ENCODE measurements at places on chromosomes 11 and 22. TPM values are rescaled to one million over a fixed set of nuclear protein-coding genes. Genes with fewer than 3 reads are reported as not detected.

- no peak for DNase-seq
Observed at GRCh38 chr11:106121570-106122320, 44.3 kb downstream of the AASDHPPT start.

DNA sequence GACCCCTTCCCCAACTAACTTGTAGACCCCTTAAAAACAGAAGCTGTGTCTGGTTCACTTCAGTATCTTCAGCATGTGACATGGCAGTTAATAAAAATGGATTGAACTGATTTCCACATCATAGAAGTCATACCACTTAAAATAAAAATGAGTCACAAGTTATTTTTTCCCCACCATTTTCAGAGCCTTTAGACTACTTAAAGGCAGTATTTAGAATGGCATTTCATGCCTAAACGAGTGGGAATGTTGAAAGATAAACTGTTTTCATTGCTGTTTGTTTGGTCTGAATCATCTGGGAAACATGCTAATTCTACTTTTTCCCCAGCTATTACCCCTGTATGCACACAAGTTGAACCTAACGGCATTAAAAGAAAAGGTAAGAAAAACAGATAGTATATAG is 324.0 kb downstream of the RAB38 start:
- no peak for DNase-seq

DNA sequence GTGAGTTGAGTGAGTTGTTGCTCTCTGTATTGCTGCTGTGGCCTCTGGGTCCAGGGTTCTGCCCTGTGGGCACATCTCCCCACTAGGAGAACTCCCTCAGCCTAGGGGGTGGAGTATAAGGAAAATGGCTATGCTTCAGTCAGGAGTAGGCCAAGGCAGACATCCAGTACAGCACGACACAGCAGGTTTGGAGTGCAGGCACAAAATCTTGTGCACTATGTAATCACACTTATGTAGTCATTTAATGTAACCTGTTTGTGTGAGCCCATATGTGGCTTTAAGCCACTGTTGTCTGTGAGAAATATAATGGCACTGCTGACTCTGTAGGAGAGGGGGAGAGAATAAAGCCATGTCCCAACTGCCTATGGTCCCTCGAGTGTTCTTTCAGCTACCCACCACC is 90.1 kb downstream of the CCDC83 start:
- DNase-seq = no peak

GRCh38 chr11:2904153-2905052 is 18.8 kb upstream of the CDKN1C start:
- no peak for DNase-seq

DNA sequence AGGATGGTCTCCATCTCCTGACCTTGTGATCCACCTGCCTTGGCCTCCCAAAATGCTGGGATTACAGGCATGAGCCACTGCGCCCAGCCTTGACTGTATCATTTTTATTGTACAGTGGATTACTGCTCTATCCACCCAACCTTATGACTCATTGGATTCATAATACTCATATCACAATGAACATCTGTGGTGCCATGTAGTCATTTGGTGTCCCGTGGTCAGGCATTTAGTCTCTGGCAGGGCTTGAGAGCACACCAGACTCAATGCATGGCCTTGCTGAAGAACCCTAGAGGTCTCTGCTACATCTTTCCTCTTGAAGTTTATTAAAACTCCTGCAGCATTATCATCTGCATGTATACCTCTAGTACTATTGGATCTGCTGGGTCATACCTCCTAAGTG is 98.0 kb upstream of the LDLRAD3 start:
- no peak for DNase-seq

DNA sequence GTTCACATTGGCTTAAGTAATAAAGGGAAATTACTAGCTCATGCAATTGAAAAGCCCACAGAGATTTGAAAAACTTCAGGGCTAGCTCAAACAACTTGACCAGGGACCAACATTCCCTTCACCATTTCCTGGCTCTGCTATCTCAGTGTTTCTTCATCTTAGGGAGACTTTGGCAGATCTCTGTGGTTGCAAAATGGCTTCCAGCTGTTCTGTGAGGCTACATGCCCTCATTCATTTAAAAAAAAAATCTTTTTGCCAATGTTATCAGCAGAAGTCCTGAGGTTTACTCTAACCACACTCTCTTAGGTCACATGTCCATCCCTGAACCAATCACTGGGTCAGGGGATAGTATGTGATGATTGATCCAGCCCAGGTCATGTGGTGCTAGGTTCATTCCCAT is 13.9 kb upstream of the RASSF10 start:
- no peak for DNase-seq

DNA sequence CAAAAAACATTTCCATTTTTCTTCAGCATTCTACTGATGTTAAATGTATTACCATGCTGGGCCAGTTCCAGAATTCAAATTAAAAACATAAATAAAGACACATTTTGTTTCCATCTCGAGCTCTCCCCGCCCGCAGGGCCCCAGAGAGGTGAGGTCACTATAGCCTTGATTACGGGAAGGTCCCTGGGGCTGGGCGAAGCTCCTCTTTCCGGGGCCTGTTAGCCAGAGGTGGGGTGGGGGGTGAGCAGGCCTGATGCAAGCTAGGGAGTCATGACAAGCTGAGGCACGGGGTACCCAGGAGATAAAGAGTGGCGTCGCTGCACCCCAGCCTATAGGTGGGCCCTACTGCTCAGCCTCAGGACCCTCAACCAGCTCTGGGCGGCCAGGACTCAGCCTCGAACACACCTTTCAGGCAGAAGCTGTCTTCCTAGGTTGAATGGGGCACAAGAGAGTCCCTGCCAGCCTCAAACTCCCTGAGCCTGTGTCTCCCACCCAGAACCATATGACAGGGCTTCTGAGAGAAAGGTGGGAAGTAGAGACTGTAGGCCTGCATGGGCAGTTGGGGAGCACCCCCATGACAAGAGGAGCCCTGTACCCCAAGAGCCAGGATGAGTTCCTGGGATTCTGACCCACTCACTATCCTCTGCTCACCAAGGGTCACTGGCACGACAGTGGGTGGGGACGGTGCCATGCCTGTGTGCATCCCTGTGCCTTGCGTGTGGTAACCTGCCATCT is 34.8 kb downstream of the KCNQ1OT1 start:
- peak; percentile 56 for DNase-seq

DNA sequence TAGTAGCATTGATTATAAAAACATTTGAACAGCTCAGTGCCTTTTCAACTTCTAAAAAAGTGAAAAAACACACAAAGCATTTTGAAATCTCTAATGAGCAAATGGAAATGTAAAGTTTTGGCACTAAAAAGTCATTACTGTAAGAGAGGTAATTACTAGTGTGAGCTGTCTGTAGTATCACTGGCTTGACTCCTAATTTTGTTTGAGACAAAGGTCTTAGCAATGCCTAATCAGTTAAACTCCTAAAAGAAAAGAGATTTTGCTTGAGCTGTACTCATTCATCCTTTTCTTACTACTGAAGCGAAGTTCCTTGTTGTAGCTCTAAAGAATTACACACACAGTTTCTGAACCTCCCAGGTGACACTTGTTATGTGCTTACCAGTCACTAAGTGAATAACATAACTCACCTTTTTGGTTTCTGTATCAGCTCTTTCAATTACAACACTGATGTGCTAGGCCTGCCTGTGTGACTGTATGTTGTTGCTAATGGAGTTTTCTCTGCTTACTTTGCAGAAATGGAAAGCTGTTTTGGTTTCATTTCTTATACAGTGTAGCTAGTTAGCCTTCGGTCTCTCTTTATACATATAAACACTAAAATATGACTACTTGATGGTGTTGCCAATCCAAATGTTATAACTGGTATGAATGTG is 924.4 kb upstream of the TENM4 start:
- no peak for DNase-seq

Gene MMP27
- polyA plus RNA-seq = not detected

Gene TIRAP
- 5.9 TPM for polyA plus RNA-seq
